KBM-7 (cell line): ENCODE measurements at places on chromosomes 6 and 20.

- no peak for DNase-seq
These were observed 89.1 kb upstream of the MPC1 start for GRCh38 chr6:166471797-166472260.

- DNase-seq: peak; percentile 18
These were observed 113.7 kb downstream of the UNC5CL start for GRCh38 chr6:40925341-40925740.

- no peak for DNase-seq
These were observed 24.4 kb upstream of the PRND start for GRCh38 chr20:4697189-4697830.

DNA sequence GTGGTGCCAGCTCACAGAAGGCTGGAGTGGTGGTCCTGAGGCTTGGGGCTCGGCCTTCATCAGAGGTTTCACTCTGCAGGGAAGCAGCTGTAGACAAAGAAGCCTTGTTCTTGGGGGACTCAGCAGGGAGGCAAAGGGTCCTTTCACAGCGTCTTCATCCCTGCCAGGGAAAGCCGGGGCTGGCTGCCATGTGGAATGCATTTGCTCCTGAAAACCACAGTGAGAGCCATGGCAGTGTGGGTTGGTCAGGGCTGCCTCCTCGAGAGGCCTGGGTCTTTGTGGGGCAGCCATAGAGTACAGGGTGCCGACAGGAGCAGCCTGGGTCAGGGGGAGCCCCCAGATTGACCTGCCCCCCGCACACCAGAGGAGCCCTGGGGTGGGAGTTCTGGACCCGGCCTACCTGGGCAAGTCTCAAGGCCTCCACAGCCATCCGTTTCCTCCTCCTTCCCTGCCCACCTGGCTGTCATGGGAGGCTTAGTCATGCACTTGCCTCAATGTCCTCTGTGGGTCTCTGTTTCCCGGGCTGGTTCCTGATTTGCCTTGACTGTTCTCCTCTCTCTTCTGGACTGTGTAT lies 144.0 kb downstream of the CDC5L start:
- no peak for DNase-seq

DNA sequence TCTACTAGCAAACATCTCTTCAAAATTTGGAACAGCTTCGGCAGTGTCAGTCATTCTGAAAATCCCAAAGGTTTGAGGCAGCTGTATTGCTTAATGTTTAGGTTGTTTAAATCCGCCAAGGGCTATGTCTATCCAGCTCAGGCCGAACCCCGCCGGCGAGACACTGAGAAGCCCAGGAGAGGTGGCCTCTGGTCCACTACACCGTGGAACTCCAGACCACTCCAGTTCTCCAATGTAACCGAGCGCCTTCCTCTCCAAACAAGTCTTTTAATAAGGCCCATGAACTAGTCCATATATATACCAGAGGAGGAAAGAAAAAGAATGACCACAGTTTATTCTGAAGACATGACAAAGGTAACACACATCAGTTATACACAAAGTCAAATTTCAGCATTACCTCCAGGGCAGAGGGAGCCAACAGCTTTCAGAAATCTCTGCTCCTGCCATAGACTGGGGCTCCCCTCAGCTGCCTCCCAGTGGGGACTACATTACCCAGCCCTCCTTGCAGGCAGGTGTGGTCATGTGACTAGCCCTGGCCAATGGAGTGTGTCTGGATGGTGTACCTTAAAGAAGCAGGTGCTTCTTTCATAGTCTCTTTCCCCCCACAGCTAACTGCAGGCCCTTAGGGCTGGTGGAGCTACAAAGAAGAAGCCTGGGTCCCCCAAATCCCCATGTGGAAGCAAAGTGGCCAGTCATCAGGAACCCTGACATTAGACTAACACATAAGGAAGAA lies at the start of gene RAMACL:
TSS of gene RAMACL (minus strand) at position 255 of the 733 bp plus-strand sequence. CDS start at position 54, 201 bp downstream.
- DNase-seq: no peak

- DNase-seq: no peak
These were observed 588.4 kb upstream of the CITED2 start for GRCh38 chr6:139962654-139963347.

DNA sequence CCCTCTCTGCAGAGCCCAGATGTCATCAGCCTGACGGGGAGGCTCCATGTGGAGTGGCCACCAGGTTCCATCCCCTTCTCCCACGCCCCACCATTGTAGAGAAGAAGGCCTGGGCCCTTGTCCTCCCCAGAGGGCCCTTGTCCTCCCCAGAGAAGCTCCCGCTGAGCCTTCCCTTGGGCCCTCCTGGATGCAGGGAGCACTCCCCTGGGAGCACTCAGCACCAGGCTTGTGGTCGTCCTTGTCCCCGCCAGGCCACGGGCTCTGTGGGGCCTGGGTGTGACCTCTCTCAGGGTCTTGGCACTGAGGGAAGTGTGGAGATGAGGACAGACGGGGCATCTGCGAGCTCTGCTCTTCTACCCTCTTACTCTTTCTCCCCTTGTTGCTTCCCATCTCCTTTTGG lies 83.4 kb upstream of the NNAT start:
- DNase-seq: no peak

DNA sequence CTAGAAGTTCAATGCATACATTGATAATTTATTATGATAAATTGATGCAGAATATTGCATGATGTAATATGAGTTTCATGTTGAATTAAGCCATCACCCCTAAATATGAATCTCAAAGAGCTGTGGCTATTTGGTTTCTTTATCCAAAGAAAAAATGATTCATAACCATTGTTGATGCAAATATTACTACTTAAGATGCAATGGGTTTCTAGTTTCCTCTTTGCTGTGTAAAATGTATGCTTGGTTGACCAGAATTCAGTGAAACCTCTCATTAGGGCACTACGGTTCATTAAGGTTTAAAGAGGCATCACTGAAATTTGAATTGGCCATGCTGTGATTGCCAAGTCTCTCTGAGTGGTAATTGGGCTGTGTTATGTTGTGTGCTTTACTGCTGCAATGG lies 492.5 kb upstream of the FLRT3 start:
- no peak for DNase-seq

DNA sequence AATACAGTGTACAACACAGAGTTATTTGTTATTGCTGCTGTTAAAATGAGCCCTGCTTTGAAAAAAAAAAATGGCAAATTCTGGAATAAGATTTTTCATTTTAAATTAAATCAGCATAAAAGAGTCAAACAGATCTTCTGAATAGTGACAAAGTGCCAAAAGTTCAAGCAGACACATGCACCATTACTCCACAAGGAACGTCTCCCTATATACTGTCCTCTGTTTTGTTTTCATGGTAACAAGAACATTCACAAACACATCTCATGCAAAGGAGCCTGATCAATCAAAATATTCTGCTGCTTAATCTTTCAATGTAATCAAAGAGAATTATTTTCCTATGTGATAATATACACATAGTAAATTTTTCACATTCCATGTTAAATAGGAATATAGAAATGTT lies 2.7 kb downstream of the HIVEP2 start:
- DNase-seq: no peak

- DNase-seq: no peak
These were observed 93.4 kb downstream of the ZFP64 start for GRCh38 chr20:52098186-52098585.

- DNase-seq: no peak
These were observed 569 bp upstream of the CDC5L start for GRCh38 chr6:44386929-44387345.

DNA sequence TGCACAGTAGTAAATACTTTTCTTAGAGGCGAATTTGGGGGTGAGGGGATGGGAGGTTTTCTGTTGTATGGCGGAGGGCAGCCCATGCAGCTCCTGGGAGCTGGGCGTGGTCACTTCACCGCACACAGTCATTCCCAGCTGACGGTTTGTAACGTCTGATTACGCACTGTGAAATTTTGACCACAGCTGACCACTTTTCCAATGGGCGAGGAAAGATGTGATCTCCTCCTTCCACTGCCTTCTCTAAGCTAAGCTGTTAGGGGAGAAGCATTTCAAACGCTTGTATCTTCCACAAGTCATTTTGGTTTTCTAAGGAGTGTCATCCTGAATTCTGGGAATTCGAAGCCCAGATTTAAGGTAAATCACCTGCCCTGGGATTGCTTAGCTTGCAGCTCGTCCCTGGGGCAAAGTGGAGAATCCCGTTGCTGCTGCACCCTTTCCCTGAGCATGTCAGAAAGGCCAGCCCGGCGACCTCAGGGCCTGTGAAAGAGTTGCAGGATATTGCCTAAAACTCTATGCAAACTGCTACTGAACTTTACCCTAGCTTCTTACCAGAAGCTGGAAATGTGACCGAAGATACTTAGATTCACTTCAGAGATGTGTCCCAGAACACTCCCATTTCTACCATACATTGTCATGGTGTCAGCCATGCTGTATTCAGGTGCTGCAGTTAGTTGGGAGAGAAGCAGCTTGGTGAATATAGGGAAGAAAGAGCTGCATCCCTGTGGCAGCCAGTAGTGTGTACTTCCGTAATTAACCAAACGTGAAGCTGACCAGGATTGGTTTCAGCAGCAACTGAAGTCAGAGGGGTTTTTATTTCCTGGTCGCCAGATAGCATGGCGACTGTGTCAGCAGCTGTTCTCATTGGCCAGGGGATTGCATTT lies 58.9 kb downstream of the RREB1 start:
- no peak for DNase-seq

GRCh38 chr6:40928307-40928706 lies 110.7 kb downstream of the UNC5CL start:
- no peak for DNase-seq

GRCh38 chr6:317060-317447 lies 24.8 kb downstream of the DUSP22 start:
- no peak for DNase-seq

- no peak for DNase-seq
These were observed 173.5 kb upstream of the RUNX2 start for GRCh38 chr6:45154679-45155078.

GRCh38 chr20:23244156-23244915 lies 106.3 kb upstream of the NXT1 start:
- DNase-seq: no peak

DNA sequence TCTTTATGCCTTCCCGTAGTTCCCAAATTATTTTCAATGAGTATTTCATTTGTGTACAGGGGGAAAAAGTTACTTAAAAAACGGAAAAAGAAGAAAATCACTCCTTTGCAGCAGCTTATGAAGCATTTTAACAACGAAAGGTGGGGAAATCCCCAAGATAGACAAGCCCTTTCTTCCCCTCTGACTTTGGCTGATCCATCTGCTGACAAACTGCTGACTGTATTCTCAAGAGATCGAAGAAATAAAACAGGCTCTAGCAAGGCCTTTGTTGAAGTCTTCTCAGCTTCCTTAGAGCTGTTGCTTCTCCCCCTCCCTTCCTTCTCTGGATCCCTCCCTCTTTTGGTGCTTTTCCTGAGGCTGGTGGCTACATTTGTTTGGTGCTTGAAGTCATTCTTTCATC lies 325.2 kb downstream of the NRN1 start:
- no peak for DNase-seq

GRCh38 chr20:33532753-33533459 lies 43.0 kb downstream of the CBFA2T2 start:
- DNase-seq: no peak

DNA sequence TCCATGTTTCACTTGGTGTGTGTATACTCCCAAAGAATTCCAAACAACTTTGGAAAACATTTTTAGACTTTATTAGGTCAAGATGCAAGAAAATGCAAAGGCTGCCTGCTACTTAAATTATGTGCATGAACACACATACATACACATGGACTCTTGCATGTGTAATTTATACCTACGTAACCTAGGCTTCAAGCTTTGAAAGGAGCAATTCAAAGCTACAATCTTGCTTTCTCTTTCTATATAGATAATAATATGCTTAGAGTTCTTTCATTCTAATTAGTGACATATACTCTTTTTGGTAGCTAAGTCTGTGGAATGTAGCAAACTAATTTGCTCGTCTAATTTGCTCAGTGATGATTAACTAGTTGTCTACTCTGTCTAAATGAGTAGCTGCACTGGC lies 146.5 kb downstream of the EPHA7 start:
- no peak for DNase-seq

- DNase-seq: no peak
These were observed 227.4 kb downstream of the LRFN2 start for GRCh38 chr6:40359808-40360207.

DNA sequence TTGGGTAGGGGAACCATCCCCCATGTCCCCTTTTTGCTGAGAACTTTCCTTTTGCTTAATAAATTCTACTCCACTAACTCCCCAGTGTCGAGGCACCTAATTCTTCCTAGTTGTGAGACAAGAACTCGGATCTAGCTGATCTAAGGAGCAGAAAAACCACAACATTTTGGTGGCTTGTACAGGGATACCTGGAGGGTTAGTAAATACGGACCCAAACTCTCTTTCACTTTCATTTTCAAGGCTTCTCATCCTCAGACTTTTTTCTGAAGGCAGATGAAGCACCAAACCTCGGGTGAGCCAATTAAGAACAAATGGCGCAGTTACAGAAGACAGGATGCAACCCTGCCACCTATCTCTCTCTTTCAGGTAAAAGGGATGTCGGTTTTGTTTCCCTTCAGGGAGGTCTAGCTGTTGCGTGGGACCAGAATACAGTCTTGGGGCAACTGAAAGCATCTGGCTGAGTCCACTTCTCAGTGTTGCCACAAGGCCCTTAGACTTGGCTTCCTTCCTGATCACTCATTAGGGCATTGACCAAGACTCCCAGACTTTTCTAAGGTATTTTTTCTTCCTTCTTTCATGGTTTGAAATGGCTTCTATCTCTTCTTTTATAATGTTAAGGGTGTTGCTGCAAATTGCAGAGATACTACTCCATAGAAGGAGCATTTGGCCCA lies 11.1 kb upstream of the HTR1B start:
- DNase-seq: no peak

DNA sequence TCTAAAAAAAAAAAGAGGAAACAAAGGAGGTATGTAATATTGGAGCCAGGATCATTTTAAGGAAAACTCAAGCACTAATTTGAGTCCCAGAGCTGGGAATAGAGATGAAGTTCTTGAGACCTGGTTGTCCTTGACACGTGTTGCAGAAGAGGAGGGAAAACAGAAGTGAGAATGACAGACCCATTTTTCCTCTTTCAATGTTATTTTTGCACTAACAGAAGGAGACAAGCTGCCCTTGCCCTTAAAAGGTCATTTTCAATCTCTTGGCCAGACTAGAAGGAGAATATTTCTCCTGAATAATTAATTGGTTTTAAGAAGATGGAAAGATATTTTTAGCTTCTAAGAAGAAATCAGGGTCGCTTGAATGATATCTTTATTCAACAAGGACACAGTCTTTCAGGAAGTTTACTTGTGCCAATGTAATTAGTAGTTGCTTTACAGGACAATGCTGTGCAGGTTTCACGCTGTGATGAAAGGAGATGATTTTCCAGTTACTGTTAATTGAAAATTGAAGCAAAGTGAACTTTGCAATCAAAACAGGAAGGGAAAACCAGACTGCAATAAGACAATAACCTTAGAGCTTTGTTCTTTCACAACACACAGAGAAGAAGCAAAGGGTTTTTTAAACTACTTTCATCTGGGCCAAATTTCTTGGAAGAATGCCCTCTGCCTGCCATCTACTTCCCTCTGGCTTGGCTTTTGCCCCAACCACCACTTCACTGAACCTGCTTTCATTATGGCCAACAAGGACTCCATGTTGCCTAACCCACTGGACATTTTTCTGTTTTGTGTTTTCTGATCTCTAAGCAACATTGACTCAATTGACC lies 107.8 kb upstream of the SHLD1 start:
- peak; percentile 58 for DNase-seq

GRCh38 chr6:42845327-42845694 lies 34.1 kb upstream of the RPL7L1 start:
- DNase-seq: no peak
